ENCODE measurements at places on chromosomes 16 and 17.

- no peak for DNase-seq
Observed at GRCh38 chr17:43169561-43170139, 1.4 kb upstream of the NBR1 start.

- no peak for DNase-seq
Observed at GRCh38 chr17:51045621-51046020, 75.0 kb downstream of the SPAG9 start.

DNA sequence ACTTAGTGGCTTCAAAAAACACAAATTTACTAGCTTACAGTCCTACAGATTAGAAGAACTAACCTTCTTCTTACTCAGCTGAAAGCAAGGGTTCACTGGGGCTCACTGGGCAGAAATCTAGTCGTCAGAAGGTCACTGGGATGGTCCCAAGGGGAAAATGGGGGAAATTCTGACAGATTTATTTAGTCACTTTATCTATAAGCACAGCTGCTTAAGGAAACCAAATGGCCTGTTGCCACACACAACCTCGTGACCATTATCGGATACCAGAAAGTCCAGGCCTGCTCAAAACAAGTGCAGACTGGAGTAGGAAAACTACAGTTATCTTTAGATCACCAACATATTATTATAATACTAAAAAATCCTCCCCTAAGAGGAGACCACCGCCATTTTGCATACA lies 374.6 kb upstream of the ASIC2 start:
- DNase-seq, result no peak

- DNase-seq, result no peak
Observed at GRCh38 chr17:79625706-79626105, 14.9 kb upstream of the RBFOX3 start.

DNA sequence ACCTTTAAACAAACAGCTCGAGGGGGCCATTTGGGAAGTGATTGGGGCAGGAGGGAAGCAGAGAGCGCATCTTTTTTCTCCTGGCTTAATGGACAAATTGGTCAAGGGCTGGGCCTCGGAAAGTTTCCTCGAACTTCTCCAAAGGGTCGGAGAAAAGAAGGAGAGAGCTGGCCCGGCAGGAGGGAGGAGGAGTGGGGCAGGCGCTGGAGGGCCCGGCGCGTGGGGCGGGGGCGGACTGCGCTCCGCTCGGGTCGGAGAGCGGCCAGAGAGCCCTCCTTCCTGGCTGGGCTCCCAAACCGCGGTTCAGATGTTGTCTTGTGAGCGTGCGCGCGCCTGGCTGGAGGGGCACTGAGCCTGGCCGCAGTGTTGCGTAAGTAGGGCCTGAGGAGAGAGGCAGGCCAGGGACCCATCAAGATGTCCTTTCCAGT lies 1.2 kb downstream of the MMP2 start:
- no peak for DNase-seq
